ENCODE measurements at places on chromosomes 2 and 18. TPM values are rescaled to one million over a fixed set of nuclear protein-coding genes. Genes with fewer than 3 reads are reported as not detected.

DNA sequence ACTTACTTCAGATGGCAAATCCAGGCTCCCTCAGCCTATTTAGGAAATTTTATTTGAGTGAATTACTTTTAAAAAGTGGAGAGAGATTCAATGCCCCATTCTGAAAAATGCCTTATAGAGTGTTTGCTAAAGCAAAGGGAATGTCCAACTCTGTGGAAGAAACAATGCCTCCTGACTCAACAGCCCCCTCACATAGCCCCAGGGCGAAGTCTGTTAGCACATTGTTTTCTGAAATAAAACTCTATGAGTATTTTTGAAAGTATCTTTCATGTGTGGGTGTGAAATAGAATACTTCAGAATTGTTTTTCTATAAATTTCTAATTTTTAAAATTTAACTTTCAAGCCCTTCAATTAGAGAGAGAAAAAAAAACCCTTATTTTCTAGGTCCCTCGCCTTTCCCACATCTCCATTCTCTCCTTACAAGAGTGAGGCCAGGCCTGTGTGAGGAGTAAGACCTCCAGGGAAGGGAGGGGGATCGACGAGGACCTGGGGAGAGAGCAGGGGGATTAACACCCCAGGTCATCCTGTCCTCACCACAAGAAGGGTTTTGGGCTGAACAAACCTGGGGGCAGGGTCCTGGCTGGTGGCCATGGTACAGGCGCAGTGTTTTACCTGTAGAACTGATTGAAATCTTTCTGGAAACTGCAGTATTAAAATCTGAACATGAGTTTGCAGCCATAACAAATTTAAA, 141.4 kb downstream of the SNTG2 start:
- H3K27ac ChIP-seq = no peak overlapping the region
- H3K27me3 ChIP-seq = no peaks in the 10 kb centered on the region
- no peaks in the 10 kb centered on the region for H3K36me3 ChIP-seq
- DNase-seq = peak; percentile 91
- H3K4me3 ChIP-seq = no peak overlapping the region

GRCh38 chr18:7898181-7898580, 331.1 kb downstream of the PTPRM start:
- H3K36me3 ChIP-seq = no peaks in the 10 kb centered on the region
- H3K4me1 ChIP-seq = 0 out of 2 replicates have a peak, but pooled peaks cover 5% of the 10 kb centered on the region
- DNase-seq = no peak
- H3K4me3 ChIP-seq = no peak overlapping the region

GRCh38 chr2:100107906-100108647, 34.3 kb downstream of the AFF3 start:
- no peaks in the 10 kb centered on the region for H3K36me3 ChIP-seq
- no peak for DNase-seq
- H3K27me3 ChIP-seq = peaks cover 64% of the 10 kb centered on the region
- H3K4me3 ChIP-seq = no peak overlapping the region

- peaks cover under 1% of the 10 kb centered on the region for H3K4me1 ChIP-seq
- no peaks in the 10 kb centered on the region for H3K27me3 ChIP-seq
- peaks cover 3% of the 10 kb centered on the region for H3K36me3 ChIP-seq
- peak overlapping the region; percentile 86 for H3K27ac ChIP-seq
- DNase-seq = peak; percentile 84
Measured at GRCh38 chr2:37156071-37156856, 516 bp downstream of the EIF2AK2 start.

DNA sequence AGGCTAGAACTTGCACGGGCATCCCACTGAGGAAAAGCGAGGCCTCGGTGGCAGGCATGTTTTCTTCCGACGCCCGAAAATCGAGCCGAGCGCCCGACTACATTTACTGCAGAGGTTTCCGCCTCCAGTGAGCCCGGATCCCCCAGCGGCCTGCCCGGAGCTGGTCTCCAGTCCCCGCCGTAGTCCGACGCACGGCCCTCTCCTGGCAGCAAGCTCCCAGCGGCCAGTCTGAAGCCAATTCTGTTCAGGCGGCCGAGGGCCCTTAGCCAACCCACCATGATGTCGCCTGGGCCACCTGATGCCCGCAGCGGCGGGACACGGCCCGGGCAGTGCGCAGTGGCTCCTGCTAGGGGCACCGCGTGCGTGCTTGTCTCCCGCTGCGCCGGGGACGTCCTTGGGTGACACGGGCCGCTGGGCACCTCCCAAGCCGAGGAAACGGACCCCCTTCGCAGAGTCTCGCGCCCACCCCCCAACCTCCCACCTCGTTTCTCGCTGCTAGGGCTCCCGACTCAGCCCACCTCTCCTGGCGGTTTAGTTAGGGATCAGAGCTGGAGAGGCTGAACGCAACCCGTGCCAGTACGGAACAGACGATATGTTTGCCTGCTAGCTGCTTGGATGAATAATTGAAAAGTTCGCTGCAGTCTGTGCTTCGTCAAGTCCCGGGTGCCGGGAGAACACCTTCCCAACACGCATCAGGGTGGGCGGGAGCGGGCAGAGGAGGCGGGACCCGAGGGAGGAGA, 5.3 kb downstream of the ONECUT2 start:
- H3K36me3 ChIP-seq = no peaks in the 10 kb centered on the region
- peaks cover 6% of the 10 kb centered on the region for H3K4me1 ChIP-seq
- DNase-seq = no peak
- no peak overlapping the region for H3K27ac ChIP-seq
- H3K27me3 ChIP-seq = peaks cover 89% of the 10 kb centered on the region

DNA sequence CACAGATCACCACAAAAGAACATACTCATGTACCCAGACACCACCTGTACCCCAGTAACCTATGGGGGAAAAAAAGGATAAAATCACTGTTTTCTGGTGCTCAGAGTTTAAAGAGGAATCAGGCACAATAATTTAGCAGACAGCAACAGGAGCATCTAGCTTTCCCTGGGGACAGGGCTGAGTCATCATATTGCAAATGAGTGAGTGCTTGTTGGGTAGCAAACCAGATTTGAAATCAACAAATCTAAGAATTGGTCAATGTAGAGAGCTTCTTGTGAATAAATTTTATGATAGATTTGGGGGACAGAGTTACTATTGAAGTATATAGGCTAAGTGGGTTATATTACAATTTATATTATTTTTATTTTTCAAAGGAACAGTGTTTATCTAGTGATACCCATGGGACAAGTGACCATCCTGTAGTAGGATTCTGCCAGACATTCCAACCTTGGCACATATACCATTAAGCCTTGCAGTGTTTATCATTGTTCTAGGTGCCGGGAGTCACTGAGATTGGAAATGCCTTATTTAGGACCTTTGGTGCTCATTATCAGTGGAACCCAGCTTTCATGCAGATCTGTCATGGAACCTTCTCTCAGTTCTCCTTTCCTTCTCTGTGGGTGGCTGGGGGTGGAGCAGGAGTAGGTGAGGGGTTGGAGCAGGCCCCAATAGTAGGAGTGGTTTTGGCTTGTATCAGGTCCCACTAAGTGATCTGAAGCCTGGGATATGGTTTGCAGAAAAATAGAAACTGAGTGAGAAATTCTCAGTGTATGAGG, 117.2 kb downstream of the CERS6 start:
- peaks cover 13% of the 10 kb centered on the region for H3K4me1 ChIP-seq
- H3K27ac ChIP-seq = no peak overlapping the region
- H3K36me3 ChIP-seq = no peaks in the 10 kb centered on the region
- no peaks in the 10 kb centered on the region for H3K27me3 ChIP-seq
- peak; percentile 76 for DNase-seq

DNA sequence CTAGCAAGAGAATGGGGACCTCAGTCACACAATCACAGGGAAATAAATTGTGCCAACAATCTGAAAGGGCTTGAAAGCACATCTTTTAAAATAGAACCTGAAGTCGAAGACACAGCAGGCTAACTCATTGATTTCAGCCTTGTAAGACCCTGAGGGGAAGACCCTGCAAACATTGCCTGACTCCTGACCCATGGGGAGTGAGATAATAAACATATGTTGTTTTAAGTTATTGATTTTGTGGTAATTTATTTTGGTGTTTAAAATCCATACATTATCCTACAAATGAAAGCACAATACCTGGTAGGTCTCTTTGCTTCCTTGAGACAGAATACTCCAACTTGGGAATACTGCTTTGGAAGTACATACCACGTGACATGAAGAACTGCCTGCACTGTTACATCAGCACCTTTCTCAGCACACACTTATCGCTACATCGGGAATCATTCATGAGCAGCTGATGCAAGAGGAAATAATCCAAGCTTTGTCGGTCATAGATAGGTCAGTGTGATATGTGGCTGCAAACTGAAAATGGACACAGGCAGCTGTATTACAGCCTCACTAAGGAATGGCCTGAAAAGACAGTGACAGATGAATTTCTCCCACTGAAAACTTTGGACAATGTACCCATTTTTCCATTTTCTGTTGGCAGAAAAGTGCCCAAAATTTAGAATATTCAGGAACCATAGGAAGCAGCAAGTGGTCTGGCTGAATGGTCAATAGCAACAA, 494.5 kb upstream of the MAP2 start:
- no peaks in the 10 kb centered on the region for H3K27me3 ChIP-seq
- DNase-seq = no peak
- H3K4me1 ChIP-seq = no peaks in the 10 kb centered on the region
- no peak overlapping the region for H3K4me3 ChIP-seq
- H3K27ac ChIP-seq = no peak overlapping the region
- no peaks in the 10 kb centered on the region for H3K36me3 ChIP-seq

DNA sequence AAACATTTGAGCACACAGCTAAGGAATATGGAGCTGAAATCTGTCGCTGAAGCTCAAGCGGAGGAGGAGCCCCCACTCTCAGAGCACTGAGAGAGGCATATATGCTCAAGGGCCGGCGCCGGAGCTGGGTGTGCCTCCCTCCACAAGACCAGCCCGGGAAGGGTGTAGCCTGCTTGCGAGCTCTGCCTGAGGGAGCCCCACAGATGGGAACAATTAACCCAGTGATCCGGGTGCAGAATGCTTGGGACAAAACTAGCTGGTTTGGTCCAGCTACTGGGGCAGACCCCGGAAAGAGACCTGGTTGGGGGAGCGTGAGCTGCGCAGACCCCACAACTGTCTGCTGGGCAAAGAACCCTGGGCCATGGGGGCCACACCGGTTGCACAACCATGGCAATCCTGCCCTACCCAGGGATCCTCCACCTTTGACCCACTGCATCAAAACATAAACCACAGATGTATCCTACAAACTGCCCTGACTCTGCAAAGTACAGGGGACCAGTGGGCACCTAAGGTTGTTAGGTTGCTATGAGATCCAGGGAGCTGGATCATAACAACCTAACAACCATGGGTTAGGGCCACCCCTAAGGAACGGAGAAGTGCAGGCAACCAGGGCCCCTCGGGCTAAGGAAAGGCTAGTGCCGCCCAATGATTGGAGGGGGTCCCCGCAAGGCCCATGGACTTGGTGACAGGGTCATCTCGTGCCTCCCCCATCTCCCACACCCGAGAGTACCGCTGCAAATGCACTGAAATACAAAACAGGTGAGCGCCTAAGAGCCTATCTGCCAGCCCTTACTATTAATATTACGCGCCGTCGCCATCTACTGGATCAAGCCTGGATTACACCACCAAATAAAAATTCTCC, 53.4 kb upstream of the SCN1A start:
- peak; percentile 73 for DNase-seq
- H3K4me3 ChIP-seq = no peak overlapping the region
- no peaks in the 10 kb centered on the region for H3K36me3 ChIP-seq
- no peak overlapping the region for H3K27ac ChIP-seq
- no peaks in the 10 kb centered on the region for H3K4me1 ChIP-seq
- H3K27me3 ChIP-seq = no peaks in the 10 kb centered on the region

- H3K4me3 ChIP-seq = peak overlapping the region; percentile 67
- peak overlapping the region; percentile 83 for H3K27ac ChIP-seq
- DNase-seq = peak; percentile 96
Measured at GRCh38 chr2:164920430-164920829, 34.9 kb downstream of the SLC38A11 start.

GRCh38 chr2:120858361-120859106, 122.9 kb downstream of the GLI2 start:
- H3K4me1 ChIP-seq = peaks cover 14% of the 10 kb centered on the region
- H3K4me3 ChIP-seq = no peak overlapping the region
- H3K27ac ChIP-seq = no peak overlapping the region
- peak; percentile 56 for DNase-seq

- DNase-seq = peak; percentile 43
- no peak overlapping the region for H3K4me3 ChIP-seq
- H3K4me1 ChIP-seq = no peaks in the 10 kb centered on the region
- H3K27ac ChIP-seq = no peak overlapping the region
- no peaks in the 10 kb centered on the region for H3K36me3 ChIP-seq
Measured at GRCh38 chr2:34652636-34653035, 1053.5 kb upstream of the FAM98A start.

GRCh38 chr2:234881413-234882241, 70.2 kb upstream of the SH3BP4 start:
- H3K4me3 ChIP-seq = 0 out of 2 replicates have a peak overlapping the region, but pooled peaks have one; percentile 15
- H3K4me1 ChIP-seq = peaks cover 12% of the 10 kb centered on the region
- no peaks in the 10 kb centered on the region for H3K27me3 ChIP-seq
- H3K27ac ChIP-seq = no peak overlapping the region
- DNase-seq = peak; percentile 77

- H3K36me3 ChIP-seq = no peaks in the 10 kb centered on the region
- no peaks in the 10 kb centered on the region for H3K4me1 ChIP-seq
- no peaks in the 10 kb centered on the region for H3K27me3 ChIP-seq
- H3K27ac ChIP-seq = no peak overlapping the region
Measured at GRCh38 chr2:183068561-183068960, 10.0 kb upstream of the DUSP19 start.

- peaks cover 21% of the 10 kb centered on the region for H3K4me1 ChIP-seq
- peak overlapping the region; percentile 97 for H3K27ac ChIP-seq
- peak overlapping the region; percentile 87 for H3K4me3 ChIP-seq
- no peaks in the 10 kb centered on the region for H3K36me3 ChIP-seq
- DNase-seq = no peak
Measured at GRCh38 chr2:171158790-171159371, 1.8 kb downstream of the TLK1 start.

GRCh38 chr2:230503798-230504197, 87.8 kb downstream of the SP100 start:
- H3K27me3 ChIP-seq = no peaks in the 10 kb centered on the region
- no peak overlapping the region for H3K27ac ChIP-seq
- no peaks in the 10 kb centered on the region for H3K4me1 ChIP-seq
- peaks cover 38% of the 10 kb centered on the region for H3K36me3 ChIP-seq
- no peak overlapping the region for H3K4me3 ChIP-seq

RIT2 gene
- not detected for total RNA-seq

GDF7 gene
- total RNA-seq = not detected
